Central memory CD8-positive, alpha-beta T cell (primary cell): ENCODE measurements at places on chromosomes 16 and 17.

GRCh38 chr17:58759522-58759921, 3.9 kb downstream of the PPM1E start:
- no peak for DNase-seq

DNA sequence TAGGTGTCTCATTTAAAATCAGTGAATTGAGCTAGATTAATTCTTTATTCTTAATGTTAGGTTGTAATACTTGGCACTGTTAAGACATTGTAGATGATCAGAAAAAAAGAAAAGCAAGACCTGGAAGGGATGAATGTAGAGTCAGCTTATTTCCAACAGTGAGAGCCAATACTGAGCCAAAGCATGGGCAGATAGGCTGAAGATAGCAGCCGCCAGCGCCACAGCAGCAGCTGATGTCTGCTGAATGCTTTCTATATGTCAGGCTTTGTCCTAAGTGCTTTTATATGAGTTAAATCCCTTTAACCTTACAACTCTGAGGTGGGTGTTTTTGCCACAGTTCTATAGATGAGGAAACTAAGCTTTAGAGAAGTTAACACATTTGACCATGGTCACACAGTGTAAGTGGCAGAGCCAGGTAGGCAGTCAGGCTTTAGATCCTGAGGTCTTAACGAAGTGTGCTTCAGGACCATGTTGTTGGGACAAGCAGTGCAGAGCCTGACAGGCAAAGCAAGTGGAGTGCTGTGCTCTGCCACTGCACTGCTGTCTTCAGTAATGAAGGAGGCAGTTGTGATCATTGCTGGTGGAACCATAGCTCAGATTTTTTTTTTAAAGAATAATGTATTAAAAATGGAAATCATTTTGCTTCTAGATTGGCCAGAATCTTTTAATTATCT, 25.9 kb downstream of the TNRC6A start:
- no peak for DNase-seq

GRCh38 chr17:29004081-29004692, 1.6 kb downstream of the SEZ6 start:
- no peak for DNase-seq

- no peak for DNase-seq
These were observed 38.7 kb downstream of the TIMM22 start for GRCh38 chr17:1035546-1036170.

GRCh38 chr17:69084911-69085310, 24.2 kb upstream of the ABCA9 start:
- DNase-seq = no peak

GRCh38 chr17:13705221-13705620, 103.5 kb upstream of the HS3ST3A1 start:
- DNase-seq = no peak

DNA sequence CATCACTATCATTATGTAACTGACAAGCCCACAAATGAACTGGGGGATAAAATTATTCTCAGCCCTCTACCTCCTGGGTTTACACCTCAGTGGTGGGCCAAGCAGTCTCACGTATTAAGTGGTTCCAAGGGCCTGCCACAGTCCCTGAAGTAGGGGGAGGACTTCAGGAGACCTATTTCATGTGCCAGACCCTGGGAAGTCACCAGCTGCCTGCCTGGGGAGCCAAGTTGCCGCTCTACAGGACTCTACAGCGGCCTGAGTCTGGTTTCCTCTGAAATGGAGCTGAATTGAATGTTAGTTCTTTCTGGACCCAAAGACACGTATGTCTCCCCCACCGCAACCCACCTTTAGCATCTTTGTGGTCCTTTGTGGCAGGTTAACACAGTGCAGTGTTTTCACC, 187.0 kb downstream of the IRX3 start:
- no peak for DNase-seq

- no peak for DNase-seq
These were observed 3.2 kb downstream of the CRK start for GRCh38 chr17:1452836-1453235.

- no peak for DNase-seq
These were observed 749 bp downstream of the GRIN2A start for GRCh38 chr16:10181196-10182162.
